ENCODE measurements at places on chromosomes 11 and 22.
A peak's percentile ranks its signal among the peaks of the same experiment; 100 is the strongest.

- no peak for DNase-seq
These were observed 694 bp upstream of the ELFN2 start for GRCh38 chr22:37427711-37428635.

DNA sequence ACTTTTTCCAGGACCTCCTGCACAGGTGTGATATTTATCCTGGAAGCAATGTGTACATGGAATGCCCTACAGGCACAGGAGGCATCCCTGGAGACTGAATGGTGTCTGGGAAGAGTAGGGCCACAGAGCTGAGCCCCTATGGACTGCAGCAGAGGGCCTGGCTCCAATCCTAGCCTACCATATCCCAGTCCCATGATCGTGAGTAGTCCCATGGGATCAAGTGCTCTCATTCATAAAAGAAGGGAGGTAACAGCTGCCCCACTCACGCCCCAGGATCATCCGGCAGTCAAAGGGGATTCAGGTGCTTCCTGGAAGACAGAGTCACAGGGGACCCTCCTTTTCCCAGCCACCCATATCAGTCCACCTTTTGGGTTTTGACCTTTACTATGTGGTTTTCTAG lies 24.0 kb downstream of the ANKK1 start:
- no peak for DNase-seq

DNA sequence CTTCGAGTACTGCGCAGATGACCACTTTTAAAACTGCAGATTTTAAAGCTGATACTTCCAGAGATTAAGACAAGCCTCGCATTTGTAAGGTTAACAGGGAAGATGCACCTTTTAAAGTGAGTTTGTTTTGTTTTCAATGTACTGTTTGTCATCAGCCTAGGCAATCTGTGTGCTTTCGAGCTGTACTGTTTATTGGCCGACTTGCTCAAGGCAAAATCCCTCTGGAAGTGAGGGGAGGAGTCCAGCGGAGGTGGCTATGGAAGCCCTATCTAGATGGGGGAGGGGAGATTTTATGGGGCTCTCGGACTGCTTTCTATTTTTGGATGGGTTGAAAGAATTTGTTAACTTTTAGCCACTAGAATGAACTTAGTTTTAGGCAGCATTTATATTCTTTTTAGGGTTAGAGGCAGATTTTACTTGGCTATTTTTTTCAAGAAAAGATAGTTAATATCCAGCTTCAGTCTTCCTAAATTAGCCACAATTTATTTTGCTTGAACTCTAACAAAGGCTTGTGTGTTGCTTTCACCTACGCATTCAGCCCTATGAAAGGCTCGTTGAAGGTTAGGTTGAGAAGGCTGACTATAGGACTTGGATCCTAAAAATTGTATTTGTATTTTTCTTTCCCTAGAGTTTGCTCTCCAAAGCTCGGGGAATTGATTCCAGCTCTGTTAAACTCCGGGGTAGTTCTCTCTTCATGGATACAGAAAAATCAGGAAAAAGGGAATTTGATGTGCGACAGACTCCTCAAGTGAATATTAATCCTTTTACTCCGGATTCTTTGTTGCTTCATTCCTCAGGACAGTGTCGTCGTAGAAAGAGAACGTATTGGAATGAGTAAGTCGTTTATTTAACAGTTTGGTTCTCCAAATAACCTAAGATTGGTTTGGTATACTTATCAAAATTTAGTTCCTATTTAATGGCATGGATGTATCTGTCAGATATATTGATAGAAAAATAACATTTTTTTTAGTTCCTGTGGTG lies 2.1 kb downstream of the WEE1 start:
- DNase-seq, result peak; percentile 84

- peak; percentile 85 for DNase-seq
These were observed 11.1 kb downstream of the TXN2 start for GRCh38 chr22:36470162-36470993.

- DNase-seq, result no peak
These were observed 48.3 kb upstream of the SEPTIN5 start for GRCh38 chr22:19665784-19666672.

- peak; percentile 62 for DNase-seq
These were observed 69.7 kb upstream of the CDON start for GRCh38 chr11:126132319-126132718.

DNA sequence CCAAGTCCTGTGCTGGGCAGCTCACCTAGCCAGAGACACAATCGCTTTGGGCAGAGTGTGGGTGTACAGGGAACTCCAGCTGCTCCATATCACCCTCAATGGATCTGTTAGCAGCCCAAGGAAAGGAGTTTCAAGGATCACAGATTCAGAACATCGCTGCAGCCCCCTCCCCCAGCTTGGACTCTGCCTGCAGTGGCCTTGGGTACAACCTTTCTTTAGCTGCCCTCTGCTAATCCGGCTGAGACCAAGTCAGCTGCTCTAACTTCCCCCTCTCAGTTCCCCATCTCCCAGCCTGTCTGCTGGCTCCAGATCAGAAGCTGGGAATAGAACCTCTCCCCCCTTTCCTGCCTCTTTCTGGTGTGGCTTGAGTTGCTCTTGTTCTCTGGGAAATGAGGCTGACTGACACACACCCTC lies 1.3 kb downstream of the TMEM86A start:
- no peak for DNase-seq

DNA sequence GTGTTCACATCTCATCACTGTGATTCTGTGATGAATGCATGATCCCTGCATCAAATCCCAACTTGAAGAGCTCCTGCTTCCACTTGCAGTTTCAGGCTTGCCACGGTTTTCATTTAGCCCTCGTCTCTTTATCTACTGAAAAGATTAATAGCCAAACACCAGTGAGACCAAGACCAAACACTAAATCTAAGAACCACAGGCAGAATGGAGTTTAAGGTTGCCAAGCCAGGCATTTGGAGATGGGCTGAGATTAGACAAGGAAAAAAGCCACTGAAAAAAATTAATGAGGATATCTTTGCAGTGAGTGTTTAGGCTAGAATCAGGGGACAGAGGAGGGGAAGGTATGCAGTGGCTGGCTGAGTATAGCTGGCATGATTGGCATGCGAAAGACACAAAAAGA lies 227.2 kb upstream of the BLID start:
- no peak for DNase-seq

DNA sequence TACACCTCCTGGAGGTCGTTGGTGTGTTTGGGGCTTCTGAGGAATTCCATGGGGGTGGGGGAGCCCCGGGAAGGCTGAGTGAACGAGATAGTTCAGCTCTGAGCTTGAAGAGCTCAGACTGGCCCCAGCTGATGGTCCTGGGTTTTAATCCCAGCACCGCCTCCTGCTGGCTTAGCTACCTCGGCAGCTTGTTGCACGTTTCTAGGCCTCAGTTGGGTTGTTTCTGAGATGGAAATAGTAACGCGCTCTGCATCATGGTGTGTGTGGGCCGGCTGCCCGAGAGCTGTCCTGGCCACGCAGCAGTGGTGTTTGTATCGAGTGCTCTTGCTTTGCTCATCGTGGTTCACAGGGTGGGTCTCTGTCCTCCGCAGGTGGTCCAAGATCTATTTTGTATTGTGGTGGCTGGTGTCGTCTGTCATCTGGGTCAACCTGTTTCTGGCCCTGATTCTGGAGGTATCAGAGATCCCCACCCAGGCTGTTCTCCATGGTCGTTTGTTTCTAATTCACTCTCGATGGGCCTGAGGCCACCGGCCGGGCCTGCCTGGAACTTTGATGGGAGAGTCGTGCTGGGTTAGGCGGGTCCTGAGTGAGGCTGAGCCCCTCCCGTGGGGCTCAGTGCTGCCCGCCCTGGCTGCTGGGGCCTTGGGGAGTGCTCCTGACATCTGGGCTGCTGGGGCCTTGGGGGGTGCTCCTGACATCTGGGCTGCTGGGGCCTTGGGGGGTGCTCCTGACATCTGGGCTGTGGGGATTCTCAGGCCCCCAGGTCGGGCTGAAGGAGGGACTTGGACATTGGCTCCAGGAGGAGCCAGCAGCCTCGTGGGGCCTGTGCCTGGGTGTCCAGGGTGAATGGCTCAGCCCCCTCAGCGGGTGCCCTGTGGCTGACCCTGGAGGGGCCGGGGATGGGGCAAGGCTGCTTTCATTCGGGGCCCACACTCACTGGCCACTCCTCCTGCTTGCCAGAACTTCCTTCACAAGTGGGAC lies 37.7 kb downstream of the TPCN2 start:
- peak; percentile 42 for DNase-seq

- peak; percentile 55 for DNase-seq
These were observed 148.8 kb downstream of the CRYBB2 start for GRCh38 chr22:25368271-25368670.

DNA sequence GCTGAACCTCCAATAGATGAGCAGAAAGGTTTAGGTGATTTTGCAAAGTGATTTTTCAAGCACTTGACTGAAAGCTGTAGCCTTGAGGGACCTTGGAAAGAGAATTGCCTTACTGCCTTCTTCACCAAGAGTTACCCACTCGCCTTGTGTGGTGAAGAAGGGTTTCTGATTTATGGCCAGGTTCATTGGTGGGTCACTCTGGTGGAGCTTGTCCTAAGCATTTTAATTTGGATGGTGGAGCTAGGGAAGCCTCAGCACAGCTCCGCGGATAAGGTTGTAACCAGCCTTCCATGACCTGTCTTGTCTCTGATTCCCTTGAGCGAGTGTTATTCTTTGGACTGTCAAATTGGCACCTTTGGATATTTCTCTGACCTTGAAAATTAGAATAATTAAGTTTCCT lies 226.4 kb downstream of the FAT3 start:
- DNase-seq, result no peak

DNA sequence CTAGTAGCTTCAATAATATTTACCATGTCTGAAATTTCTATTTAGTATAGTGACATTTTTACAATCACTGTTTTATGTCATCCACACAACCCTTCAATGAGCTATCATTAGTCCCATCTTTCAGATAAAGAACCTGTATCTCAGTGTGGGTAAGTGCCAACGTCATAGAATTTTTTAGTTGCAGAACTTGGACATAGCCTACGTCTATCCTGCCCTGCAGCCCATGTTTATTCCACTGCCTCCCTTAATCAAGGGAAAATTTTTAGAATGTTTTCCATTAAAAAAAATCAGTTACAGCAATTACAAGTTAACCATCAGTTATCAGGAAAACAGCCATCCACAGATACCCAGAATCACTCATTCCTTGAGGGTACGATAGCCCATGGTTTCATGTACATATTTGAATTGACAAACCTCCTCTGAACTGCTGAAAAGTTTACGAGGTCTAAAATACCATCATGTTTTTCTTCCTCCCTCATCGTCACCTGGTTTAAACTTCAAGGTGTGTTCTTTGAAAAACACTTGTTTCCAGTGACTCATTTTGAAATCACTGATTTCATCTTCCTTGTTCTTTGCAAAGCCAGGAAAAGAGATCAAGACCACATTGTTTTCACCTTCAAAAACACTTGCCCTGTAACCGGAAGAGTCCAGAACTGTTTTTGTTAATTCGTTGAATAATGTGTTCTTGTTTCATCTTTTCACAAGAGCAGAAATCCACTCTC lies 100.9 kb downstream of the FAM76B start:
- DNase-seq, result no peak

GRCh38 chr22:46508491-46508999 lies 28.9 kb downstream of the CELSR1 start:
- DNase-seq, result no peak

- DNase-seq, result no peak
These were observed 32.1 kb downstream of the APOL1 start for GRCh38 chr22:36285017-36285416.

GRCh38 chr11:75944515-75944914 lies 129.5 kb downstream of the UVRAG start:
- no peak for DNase-seq

DNA sequence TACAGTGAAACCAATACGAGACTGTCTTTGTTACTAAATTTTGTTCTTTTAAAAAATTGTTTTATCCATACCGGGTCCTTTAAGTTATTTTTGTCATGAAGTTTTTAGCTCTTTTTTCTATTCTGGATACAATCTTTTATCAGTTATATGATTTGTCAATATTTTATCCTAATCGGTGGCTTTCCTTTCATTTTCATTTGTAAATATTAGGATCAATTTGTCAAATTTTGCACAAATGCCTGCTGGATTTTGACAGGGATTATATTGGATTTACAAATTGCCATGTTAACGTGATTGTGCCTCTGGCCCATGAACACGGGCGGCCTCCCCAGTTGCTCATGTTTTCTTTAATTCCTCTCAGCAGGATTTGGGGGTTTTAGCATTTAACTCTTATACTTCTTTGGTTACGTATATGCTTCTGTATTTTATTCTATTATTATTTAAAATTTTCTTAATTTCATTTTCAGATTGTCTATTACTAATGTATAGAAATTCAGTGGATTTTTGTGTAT lies 20.7 kb upstream of the KRTAP5-6 start:
- no peak for DNase-seq

DNA sequence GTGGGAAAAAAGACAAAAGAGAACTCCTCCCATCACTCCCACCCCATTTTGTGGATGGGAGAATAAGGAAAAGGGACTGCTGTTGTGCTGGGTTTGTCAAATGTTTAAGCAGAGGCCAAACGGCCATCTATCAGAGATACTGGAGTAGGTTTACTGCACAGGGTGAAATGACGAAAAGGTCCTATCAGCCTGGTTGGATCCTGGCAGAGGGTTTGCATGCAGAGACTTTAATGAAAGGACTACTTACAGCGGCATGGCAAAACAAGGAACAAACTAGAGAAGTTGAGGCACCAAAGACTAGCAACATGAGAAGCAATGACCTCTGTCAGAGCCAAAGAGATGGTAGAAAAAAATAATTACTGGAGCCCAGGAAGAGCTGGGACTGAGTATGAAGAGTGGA lies 32.2 kb upstream of the HEPHL1 start:
- no peak for DNase-seq

- DNase-seq, result peak; percentile 65
These were observed 101.9 kb downstream of the MRTFA start for GRCh38 chr22:40534379-40535188.

- no peak for DNase-seq
These were observed 330.0 kb downstream of the DDX10 start for GRCh38 chr11:108994887-108995286.

DNA sequence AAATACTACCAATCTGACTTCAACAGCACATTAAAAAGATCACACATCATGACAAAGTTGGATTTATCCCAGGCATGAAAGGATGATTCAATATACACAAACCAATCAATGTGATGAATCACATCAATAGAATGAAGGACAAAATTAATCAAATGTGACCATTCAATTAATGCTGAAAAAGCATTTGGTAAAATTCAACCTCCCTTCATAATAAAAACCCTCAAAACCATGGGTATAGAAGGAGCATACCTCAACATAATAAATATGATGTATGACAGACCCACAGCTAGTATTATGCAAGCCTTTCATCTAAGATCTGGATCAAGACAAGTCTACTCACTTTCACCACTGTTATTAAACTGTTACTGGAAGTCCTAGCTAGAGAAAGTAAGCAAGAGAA lies 921.7 kb upstream of the RAG2 start:
- DNase-seq, result no peak

- no peak for DNase-seq
These were observed 131.8 kb upstream of the PARVA start for GRCh38 chr11:12245549-12246016.

DNA sequence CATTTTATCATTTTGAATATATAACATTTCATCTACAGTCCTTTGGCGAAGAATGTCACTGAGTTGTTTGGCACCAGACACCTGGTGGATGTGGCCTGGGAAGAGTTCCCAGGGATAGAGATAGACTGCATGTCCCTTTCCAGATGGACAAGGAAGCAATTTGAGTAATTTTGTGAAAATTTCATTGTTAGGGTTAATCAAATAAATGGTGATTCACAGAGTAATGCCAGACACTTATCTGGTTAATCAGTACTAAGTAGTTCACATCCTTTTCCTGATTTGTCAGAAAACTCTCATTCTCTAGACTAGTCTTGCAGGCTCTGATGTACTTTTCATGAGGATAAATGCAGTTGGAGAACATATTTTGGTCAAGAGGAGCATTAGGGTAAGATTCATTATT lies 41.6 kb downstream of the NAALAD2 start:
- no peak for DNase-seq

GRCh38 chr22:24938741-24939341 lies 7.7 kb downstream of the LHFPL7 start:
- DNase-seq, result peak; percentile 55

- DNase-seq, result no peak
These were observed 15.9 kb upstream of the PDE2A start for GRCh38 chr11:72690166-72690565.

All from ELF-1 (cell line).